Stimulated activated effector memory CD8-positive, alpha-beta T cell treated with anti-CD3 and anti-CD28 coated beads, Interleukin-12 subunit alpha, Interleukin-12 subunit beta, amount 100 ng/mL, for 72 hours (primary cell): ENCODE measurements at places on chromosomes 7 and 10.

- DNase-seq: no peak
Observed at GRCh38 chr7:20083781-20084180, 133.4 kb downstream of the MACC1 start.

- DNase-seq: no peak
Observed at GRCh38 chr10:60810437-60811182, 32.3 kb downstream of the CDK1 start.

DNA sequence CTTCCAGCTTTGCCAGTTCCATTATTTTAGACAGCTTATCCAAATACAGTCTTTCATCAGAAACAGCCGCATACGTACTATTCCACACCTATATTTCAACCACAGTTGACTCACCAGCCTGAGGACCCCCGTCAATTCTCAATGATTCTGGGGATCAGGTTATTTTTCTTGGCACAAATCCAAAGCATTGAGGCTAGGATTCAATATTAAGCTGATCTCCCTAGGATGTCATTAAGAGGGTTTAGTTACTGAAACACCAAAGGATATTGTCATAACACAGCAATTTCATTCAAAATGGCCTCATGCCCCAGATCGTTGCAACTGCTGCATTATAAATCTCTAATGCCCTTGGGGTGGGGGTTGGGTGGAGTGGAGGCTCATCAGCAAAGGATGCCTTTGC lies 214.6 kb downstream of the PTEN start:
- DNase-seq: no peak

- DNase-seq: no peak
Observed at GRCh38 chr10:96369890-96370583, 11.2 kb upstream of the OPALIN start.

DNA sequence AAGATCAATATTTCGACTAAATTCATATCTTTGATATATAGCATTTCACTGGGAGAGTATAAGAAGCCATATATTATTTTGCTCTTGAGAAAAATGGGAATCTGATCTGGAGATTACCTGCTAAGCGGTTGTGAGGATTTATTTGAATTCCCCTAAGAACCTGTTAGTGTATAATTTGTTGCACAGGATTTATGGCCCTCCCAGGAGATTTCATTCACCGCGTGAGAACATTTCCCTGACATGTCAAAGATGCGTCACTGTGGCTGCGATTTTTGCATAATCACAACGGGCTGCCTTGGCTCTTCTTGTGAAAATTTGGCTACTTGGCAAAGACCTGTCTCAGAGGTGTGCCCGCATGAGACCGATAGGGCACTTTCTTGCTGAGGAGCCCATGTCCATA lies 184.7 kb upstream of the PFKP start:
- DNase-seq: no peak

DNA sequence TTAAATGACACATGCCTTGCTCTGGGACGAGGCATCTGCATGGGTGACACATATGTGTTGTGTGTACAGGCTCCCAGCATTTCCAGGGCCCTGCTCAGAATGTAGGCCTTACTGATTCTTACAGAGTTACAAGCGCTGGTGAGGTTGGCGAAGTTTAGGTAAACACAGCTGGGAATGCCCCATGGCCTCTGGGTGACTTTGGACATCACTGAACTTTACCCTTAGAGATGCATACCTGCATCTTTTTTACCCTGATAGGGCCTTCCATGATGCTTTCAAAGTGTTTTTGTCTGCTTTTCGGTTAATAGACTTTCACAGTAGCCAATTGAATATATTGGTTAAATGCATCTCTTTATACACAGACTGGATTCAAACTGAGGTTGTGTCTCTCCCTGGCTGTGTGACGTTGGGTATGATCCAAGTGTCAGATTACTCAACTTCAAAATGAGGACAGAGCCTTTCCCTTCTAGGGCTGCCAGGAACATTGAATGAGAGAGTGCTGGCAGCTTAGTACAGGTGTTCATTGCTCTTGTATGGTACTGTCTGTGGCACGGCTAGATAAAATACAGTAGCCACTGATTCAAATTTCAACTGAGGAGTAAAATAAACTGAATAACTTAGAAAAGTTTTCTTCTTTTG lies 29.5 kb downstream of the EGFR start:
- no peak for DNase-seq

DNA sequence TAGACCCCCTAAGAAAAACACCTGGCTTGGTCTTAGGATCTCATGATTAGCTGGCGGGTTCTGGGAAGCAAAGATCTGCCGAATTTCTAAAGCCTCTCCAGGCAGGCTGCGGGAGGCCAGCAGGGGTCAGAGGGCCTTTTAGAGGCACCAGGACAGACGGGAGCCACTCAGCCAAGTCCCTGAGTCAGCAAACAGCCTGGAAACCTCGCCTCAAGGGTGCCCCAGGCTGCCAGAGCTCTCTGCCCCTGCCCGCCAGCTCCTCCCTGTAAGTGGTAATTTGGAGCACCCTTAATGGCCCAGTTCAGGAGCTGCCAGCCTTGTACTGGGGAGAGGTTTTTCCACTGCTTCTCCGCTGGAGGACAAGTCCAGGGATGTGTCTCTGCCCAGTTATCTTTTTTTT lies 88.7 kb downstream of the HIP1 start:
- no peak for DNase-seq

DNA sequence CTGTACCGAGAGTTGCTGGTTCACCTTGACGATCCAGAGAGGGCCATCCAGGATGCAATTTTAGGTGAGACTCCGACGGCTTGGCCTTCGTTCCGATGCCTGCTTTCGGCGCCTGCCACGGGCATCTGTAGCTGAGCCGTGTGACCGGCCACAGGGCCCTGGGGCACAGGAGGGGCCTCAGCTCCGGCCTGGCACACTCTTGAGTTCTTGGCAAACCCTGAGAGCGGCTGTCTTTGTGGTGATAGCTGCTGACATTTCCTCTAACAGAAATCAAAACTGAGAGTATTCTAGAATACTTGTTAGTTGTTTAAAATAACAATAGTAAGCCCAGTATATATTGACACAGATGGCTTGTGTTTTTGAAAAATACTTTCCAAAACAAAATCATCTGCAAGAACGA lies 52.2 kb upstream of the SUN1 start:
- DNase-seq: no peak

DNA sequence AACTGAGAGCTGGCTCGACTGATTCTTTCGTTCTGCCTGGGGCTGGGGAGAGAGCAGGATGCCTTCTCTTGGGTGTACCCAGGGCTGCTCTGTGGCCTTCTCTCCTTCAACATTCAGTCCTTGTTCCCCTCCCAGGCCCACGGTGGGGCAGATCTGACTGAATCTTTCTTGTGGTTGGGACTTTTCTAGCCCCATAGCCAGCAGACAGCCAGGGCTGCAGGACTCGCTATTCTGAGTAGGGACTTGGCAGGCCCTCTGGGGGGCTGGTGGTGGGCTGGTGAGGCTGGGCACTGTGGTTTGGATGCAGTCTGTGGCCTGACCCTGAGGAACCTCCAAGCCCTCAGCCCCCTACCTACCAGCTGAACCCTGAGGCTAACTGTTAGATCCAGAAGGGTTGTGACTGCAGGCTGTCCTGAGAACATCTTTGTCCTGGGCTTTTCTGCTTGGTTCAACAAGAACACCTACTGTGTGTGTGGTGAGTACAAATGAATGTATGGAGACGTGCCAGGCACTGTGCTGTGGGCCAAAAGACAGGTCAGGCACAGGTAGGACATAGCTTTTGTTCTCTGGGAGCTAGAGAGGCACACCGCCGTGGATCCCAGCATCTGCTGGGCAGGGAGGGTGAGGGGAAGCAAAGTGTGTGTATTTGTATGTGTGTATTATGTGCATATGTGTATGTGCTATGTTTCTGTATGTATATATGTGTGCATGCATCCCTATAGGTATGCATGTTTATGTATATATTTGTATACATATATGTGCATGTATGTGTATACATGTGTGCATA lies 2.1 kb upstream of the PALD1 start:
- no peak for DNase-seq

- no peak for DNase-seq
Observed at GRCh38 chr7:28190077-28190710, 9.6 kb upstream of the JAZF1 start.

DNA sequence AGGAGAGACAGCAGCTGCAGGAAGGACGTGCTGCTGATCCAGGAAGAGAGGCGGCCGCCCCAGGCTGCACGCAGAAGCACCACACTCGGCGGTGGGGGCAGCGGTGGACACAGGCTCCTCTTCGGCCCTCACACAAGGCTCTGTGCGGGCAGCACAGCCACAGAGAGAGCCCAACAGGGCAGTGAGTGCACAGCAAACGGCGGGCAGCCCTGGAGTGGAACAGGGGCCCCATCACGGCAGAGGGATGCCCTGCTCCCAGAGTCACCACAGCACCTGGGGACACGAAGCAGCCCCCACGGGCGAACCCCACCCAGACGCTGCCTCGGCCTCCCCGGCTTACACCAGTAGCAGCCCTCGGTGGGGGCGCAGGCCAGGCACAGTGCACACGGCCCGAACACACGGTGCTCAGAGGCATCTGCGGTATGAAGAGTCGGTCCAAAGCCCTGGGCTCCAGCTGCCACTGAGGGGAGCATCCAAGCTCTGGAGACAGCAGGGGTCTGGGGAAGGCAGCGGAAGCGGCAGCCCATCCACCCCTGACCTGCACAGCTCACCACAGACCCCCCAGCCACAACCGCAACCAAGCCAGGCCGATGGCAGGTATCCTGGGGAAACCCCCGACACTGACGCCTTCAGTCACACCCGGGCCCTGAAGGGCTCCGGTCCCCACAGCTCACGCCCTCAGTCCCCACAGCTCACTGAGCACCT lies 16.8 kb downstream of the NUDT1 start:
- DNase-seq: no peak

DNA sequence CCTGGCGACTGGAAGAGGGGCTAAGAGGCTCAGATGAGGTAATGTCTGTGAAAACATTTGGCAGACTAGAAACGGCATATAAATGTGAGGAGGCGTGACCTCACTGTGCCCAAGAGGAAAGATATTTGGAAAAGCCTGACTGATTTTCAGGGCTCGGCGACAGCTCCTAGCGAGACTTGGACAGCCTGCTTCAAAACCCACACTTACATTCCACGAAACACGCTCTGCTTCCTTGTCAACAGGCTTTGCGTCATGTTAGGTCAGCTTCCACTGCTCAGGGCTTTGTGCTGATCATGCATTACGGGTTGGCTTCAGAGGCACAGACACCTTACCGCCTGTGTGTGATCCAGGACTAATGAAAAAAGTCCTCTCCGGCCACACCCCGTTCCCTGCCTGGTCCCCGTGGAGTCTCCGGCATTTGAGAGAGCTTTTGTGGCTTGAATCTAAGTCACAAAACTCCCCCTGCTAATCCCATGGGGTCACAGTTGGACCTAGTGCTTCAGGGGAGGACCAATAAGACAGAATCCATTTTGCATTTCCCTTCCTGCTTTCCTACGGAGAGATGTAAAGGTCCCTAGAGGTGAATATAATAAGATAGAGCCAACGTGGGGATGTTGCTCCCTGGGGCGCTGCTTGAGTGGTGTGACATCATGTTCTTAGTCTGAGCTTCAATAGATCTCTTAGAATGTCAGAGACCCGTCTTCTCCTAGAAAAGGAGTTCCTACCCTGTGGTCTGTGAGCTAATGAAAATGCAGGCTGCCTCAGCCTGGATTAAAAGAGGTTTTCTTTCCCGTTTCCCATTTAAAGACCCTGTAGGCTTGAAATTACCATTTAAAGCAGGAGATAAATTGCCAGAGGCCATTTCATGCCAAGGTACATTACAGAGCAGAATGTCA lies 25.5 kb downstream of the FGFBP3 start:
- no peak for DNase-seq

GRCh38 chr10:71824333-71824732 lies 26.7 kb downstream of the PSAP start:
- DNase-seq: no peak

DNA sequence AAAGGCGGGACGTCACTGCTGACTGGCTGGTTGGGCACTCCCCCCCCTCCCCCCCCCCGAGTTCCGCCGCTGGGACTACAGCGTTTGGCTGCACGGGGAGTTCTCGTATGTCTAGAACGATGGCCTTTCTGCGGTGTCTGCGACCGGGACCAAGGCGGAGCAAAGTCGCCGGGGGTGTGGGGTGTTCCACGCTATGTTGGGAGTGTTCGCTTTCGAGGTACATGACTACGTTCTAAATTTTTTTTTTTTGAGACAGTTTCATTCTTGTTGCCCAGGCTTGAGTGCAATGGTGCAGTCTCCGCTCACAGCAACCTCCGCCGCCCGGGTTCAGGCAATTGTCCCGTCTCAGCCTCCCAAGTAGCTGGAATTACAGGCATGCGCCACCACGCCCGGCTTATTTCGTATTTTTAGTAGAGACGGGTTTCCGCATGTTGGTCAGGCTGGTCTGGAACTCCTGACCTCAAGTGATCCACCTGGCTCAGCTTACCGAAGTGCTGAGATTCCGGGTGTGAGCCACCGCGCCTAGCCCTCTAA lies 573 bp upstream of the IDI1 start:
- no peak for DNase-seq

GRCh38 chr10:125709553-125710474 lies 9.7 kb upstream of the EDRF1 start:
- DNase-seq: no peak

- DNase-seq: no peak
Observed at GRCh38 chr10:104199567-104199966, 32.6 kb downstream of the CFAP43 start.

DNA sequence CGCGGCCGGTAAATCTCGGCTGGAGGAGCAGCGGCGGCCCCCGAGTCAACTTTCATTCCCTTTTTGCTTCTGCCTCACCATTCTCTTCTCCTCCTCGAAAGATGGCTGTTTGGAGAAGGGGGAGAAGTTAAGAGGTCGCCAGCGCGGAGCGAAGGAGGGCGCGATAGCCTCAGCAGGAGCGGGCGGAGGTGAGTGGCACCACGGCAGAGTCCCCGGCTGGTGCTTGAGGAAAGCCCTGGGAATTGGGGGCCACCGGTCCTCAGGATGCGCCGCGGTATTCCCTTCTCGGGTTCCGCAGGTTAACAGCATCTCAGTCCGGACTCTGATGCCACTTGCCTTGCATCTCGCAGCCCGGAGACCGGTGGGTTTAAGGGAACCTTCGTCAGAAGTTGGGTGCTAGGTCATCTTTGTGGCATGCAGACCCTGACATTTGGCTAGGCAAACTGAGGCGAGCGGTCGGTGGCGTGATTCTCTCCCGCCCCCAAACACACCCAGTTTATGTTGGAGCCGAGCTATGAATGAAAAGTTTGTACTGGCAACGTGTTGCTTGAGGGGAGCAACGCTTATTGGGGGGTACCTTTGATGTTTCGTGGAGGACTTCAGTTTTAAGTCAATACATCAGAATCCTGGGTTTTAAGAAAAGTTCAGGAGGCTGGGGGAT lies 59.5 kb upstream of the PRPS1L1 start:
- no peak for DNase-seq

DNA sequence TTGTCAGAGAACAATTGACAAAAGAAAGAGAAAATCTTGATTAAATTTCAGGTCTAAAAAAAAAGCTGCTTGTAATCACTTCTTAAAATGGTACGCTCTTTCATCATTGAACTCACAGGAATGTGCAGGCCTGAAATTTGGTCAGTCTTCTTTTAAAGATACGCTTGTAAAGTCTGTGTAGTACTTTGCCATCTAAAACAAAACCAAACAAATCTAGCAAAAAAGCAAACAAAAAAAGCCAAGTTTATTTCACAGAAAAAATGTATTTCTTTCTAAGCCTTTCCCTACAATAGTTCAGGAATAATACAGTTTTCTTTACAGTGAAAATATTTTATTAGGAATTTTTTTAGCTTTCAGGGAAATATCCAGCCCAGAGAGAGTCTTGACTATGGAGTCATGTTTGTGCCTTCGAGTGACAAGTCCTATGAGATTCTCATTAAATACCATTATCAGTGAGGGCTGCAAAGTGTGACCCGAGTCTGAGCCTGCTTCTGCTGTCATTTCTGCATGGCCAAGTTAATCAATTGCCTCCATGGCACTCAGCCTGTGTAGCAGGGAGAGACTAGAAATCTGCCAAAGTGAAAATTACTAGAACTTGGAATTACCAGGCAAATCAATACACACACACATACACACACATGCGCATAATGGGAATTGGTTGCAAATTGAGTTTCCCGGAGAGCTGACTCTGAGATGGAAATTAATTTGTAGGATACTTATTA lies 172.6 kb downstream of the OTUD1 start:
- DNase-seq: no peak
